NCI-H446 (cell line): ENCODE measurements at places on chromosomes 7 and 10.

DNA sequence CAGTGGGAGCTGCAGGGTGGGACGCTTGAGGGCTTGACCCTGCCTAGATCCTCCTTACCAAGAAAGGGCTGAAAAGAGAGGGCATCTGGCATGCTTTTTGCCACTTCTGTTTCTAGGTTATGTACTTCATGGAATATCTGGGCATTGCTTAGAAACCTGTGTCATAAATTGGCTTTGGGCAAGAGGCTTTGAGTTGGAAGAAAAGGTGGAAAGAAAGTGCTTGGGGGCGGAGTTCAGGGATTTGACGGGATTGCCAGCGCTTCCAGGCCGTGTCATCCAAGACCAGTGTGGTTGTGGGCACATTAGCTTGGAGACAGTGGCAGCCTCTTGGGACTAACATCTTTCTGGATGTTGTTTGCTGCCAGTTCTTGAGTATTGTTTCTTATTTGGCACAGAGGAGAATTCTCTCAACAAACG lies 825 bp downstream of the ZNF862 start:
- DNase-seq, result no peak

GRCh38 chr10:121812031-121812430 lies 115.8 kb downstream of the ATE1 start:
- no peak for DNase-seq

GRCh38 chr10:123303581-123304337 lies 149.6 kb downstream of the BUB3 start:
- DNase-seq, result no peak

GRCh38 chr7:148116829-148117403 lies 473.6 kb upstream of the C7orf33 start:
- DNase-seq, result peak; percentile 26

- no peak for DNase-seq
These were observed 6.5 kb downstream of the INPP5A start for GRCh38 chr10:132543916-132544743.

DNA sequence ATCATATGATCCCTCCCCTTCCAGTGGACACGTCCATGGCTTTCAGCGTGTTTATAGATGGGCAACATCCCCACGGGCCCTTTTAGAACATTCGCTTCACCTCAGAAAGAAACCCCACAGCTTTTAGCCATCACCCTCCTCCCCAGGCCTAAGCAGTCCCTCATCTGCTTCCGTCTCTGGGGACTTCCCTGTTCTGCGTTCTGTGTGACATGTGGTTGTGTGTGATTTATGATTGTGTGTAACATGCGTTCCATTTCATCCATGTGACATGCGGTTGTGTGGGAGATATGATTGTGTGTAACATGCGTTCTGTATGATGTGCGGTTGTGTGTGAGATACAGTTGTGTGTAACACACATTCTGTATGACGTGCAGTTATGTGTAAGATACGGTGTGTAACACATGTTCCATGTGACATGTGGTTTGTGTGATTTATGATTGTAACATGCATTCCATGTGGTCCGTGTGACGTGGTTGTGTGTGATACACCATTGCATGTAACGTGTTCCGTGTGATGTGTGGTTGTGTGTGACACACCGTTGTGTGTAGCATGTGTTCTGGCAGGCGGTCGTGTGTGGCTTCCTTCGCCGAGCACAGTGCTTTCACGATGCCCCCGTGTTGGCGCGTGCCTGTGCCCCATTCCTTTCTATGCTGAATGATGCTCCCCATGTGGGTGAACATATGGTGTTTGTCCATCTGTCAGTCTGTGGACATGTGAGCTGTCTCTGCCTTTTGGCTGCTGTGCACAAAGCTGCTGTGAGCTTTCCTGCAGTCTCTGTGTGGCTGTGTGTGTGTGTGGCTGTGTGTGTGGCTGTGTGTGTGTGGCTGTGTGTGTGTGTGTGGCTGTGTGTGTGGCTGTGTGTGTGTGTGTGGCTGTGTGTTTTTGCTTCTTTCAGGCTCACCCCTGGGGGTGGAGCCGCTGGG lies 26.2 kb downstream of the PWWP2B start:
- no peak for DNase-seq

- peak; percentile 13 for DNase-seq
These were observed 39.7 kb upstream of the TEX47 start for GRCh38 chr7:88835147-88835728.

DNA sequence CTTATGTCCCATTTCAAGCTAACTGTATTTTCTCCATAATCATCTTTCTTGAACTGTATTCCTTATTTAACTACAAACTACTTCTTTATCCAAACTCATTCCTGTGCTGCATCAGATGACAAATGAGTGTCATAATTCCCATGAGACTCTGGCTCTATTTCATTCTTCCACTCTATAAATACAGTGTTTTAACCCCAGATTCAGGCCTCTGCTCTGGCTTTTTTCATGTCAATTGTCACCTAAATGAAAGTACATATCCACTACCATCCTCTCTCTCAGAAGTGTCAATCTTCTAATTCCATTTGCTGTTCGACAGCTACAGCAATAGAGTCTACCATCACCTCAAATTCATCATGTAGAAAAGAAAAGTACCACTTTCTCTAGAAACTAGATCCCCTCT lies 172.7 kb downstream of the CACNA2D1 start:
- DNase-seq, result no peak

- DNase-seq, result no peak
These were observed 637 bp downstream of the RPEL1 start for GRCh38 chr10:103246324-103246723.

GRCh38 chr7:39172137-39172536 lies 194.4 kb downstream of the POU6F2 start:
- DNase-seq, result no peak

DNA sequence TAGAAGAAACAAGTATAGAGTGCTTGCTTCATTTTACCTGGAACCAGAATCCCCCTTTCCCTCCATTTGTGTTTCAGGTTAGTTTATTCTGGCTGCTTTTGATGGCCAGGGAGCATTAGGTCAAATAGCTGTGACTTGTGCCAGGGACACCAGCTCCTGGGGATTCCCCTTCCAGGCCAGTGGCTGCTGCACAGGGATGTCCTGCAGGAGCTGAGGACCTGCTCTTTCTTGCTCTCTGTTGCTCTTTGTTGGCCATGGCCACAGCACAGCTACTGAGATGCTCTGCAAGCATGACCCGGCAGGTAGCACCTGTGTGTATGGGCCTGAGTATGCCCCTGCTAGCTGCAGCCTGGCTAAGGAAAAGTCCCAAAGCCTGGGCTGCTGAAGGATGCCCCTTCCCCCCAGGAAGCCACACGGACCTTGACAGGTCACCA lies 208.9 kb downstream of the EBF3 start:
- DNase-seq, result no peak

DNA sequence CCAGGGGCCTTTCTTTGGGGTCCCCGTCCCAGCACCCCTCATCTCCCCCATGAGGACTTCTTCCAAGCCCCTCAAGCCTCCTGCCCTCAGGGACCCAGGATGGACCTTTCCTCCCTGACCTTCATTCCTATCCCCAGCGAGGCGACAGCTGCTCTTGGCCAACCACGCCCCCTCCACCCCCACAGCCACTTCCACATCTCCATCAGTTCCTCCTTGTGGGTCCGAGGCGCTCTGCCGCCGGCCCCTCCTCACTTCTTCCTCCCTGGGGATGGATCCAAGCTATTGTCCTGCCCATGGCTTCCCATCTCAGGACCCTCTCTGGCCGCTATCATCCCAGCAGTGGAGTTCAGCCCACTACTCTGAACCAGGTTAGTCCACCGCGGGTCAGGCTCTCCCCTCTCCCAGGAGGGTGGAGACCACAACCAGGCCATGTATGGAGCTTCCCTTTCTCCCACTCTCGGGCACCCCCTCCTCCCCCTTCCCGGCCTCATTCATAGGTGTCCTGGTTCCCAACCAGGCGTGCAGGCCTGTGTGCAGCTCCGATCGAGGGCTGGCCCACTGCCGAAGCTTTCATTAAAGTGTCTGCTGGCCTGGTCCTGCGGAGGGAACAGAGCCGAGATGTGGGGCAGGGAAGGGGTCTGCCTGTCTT lies 1.7 kb upstream of the SH2B2 start:
- no peak for DNase-seq

- no peak for DNase-seq
These were observed 638.8 kb downstream of the ACTR3B start for GRCh38 chr7:153398370-153398769.

DNA sequence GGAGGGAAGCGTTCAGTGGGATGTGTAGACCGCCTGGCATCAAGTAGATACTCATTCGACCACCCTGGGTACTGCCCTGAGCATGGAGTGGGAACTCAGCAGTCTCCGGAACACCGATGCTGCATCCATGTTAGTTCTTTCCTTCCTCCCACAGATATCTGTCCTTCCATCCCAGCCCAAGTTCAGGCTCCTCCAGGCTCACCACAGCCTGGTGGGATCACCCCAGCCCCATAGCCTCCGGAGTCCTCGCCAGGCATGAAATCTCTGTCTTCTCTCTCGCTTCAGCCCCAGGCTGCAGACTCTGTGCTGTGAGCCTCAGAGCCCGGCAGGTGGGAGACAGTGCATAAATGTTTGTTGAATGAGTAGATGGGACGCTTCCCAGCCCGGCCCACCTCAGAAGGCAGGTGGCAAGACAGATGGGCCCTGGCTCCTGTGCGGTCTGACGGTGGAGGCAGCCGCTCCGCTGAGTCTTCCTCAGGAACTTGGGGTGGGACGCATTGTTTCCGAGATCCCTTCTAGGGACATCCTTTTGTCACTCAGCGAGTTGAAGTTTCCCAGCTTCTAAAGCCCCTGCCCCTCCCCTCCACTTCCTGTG lies 42.9 kb downstream of the ELFN1 start:
- no peak for DNase-seq
